ENCODE measurements at places on chromosomes 4 and X.

DNA sequence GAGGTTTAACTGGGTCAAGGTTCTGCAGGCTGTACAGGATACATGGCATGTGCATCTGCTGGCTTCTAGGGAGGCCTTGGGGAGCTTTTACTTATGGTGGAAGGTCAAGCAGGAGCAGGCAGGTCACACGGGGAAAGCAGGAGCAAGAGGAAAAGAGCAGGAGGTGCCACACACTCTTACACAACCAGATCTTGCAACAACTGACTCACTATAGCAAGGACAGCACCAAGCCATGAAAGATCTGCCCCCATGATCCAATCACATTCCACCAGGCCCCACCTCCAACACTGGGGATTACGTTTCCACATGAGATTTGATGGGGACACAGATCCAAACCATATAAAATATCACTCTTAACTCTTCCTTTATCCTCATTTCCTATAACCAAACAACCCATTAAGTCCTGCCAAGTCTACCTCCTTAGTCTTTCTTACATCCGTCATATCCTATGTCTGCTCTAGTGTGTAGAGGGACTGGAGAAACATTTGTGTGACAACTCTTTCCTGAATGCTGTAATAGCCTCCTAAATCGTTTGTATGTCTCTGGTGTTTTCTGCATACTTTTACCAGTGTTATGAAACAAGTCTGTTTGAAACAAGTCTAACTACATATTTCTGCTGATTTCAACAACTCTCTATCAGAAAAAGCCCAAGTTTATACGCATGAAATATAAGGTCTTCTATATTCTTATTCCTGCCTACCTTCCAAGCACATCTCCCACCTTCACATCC is 8.3 kb upstream of the RAP2C start:
- no peak for DNase-seq

- no peak for DNase-seq
Measured at GRCh38 chr4:20825505-20825904, 125.2 kb downstream of the PACRGL start.

GRCh38 chr4:3476341-3476747 is 13.2 kb downstream of the DOK7 start:
- DNase-seq = no peak

GRCh38 chr4:39525822-39526690 is 1.2 kb downstream of the UGDH start:
- DNase-seq = no peak

DNA sequence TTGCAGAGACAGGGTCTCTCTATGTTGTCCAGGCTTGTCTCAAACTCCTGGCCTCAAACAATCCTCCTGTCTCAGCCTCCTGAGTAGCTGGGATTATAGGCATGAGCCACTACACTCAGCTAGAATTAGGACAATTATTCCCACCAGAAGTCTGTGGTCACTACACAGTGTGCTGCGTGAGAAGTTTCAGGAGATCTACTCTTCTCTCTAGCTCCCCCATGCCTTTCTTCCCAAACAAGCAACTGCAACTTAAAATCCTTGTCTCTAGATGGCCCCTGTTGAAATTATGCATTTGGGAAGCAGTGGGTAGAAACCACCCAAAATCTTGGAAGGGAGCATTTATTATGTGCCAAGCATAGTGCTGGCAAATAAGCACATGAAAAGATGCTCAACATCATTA is 21.1 kb upstream of the MAP7D3 start:
- DNase-seq = no peak

- no peak for DNase-seq
Measured at GRCh38 chr4:48227662-48228061, 42.0 kb downstream of the TEC start.
